ENCODE measurements at places on chromosomes 3 and 15.

- DNase-seq, result no peak
Observed at GRCh38 chr15:55247311-55247710, 42.3 kb downstream of the RAB27A start.

DNA sequence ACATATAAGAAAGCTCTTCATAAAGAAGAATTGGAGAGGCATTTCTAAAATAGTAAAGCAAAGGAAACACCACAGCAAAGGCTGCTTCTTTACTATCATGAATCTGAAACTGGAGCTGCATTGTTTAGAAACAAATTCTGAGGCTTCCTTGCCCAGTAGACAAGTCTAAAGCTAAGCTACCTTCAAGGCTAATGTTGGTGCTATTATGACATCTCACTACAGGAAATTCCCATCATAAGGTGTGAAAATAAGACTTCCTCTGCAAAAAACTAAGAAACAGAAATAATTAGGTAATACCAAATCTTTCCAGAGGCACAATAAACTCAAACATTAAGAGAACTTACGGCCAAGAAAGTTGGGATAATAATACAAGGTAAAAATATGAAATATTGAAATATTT is 89.9 kb upstream of the P3H2 start:
- no peak for DNase-seq

DNA sequence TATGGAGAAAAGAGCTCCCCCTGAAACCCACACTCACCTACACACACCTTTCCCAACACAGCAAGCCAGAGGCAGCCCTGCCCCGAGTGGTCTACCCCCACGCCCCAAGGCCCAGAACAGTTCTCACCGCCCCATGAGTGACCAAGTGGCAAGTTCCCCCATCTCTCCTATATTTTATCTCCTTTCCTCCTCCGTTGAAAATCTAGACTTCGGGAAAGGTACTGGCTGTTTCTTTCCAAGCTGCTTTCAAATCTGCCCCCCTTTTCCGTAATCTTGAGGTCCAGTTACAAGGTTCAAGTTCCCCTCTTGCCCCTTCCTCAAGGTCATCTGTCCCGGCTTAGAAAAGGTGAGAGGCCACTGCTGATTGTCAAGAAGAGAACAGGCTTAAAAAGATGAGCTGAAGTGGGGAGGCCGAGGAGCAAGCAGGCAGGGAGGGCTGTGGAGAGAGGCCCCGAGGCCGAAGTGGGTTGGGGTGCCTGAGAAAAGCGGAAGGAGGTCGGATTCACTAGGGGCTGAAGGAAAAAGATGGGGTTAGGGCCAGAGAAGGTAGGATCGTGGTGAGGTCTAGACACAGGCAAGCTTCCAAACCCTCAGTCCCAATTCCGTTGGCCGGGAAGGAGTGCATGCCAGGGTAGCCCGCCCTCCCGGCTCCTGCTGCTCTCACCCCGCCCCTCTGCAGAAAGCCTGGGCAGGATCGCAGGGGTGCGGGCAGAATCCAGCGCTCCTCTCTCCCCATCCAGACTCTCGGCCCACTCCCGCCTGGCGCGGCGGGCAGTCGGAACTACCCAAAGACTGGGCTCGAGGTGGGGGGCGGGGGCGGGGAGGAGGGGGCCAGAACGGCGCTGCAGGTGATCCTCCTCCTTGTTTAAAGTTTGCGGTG is 1.7 kb downstream of the SEMA5B start:
- DNase-seq, result peak; percentile 26

DNA sequence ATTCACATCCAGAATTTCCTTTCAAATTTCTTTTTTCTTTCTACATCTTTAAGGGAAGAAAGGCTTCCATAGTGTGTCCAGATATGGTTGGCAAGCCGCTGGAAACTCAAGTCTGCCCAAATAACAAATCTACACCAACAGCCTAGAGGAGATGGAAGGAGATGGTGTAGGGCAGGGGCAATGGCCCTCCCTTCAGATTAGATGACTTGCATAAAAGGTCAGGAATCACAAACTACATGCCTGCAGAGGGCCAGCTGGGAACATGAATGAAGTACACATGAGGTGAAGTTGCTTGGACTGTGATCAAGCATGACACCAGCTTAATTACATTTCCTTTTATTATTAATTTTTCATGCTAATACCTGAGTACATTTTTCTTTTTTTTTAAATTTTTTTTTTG is 10.2 kb downstream of the SLC27A2 start:
- DNase-seq, result no peak

DNA sequence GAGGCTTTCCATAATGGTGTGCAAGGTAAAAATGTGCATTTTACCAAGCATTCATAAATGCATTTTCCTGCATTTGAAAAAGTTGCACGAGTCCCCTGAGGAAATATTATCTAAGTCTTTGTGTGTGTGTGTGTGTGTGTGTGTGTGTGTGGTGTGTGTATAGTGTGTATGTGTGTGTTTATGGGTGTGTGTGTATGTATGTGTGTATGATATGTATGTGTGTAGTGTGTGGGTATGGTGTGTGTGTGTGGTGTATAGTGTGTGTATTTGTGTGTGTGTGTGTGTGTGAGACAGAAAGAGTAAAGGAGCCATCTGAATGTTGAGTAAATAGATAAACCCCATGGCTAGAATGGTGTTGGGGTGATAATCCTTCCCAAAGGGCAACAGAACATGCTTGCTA is 229.6 kb upstream of the TBC1D5 start:
- no peak for DNase-seq

GRCh38 chr3:15512166-15512565 is 9.3 kb downstream of the COLQ start:
- DNase-seq, result no peak

DNA sequence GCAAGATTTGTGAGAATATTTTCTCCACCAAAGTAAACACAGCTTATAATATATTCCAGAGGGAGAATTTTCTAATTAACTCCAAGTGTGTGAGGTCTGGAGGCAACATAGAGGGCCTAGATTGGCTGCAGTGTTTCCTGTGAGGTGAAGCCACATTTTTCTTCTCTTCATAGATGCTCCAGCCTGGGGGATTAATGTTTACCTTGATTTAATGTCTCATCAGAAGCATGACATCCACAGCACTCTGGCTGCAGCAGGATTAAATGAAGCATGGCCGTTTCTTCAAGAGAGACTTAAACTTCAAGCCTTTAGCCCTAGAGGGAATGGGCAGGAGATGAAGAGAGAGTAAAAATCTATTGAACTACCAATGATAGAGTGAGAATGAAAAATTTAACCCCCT is 137.9 kb upstream of the ZBTB20 start:
- no peak for DNase-seq

GRCh38 chr3:149886957-149887356 is 73.9 kb downstream of the RNF13 start:
- no peak for DNase-seq
